Stimulated activated CD8-positive, alpha-beta memory T cell treated with anti-CD3 and anti-CD28 coated beads, Interleukin-15, amount 100 ng/mL, for 48 hours (primary cell): ENCODE measurements at places on chromosomes 13 and 19.

- DNase-seq = no peak
Measured at GRCh38 chr13:60755380-60756163, 358.6 kb downstream of the TDRD3 start.

DNA sequence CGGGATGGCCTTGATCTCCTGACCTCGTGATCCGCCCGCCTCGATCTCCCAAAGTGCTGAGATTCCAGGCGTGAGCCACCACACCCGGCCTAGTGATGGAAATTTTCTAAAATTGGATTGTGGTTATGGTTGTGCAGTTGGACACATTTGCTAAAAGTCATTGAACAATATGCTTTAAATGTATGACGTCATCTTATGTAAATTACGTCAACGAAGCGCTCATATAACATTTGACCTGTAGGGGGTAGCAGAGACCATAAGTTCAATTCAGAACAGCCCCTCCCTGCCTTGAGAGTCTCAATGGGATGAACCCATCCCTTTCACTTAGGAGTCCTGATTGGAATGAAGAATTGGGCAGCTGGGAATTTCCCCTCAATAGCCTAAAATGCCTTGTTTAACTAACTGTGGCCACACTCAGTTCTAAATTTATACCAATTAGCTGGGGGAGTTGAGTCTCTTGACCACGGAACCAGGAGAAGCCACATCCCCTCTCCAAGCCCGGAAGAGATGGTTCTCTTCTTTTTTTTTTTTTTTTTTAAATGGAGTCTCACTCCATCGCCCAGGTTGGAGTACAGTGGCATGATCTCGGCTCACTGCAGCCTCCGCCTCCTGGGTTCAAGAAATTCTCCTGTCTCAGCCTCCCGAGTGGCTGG lies 15.2 kb upstream of the TLE6 start:
- DNase-seq = no peak

DNA sequence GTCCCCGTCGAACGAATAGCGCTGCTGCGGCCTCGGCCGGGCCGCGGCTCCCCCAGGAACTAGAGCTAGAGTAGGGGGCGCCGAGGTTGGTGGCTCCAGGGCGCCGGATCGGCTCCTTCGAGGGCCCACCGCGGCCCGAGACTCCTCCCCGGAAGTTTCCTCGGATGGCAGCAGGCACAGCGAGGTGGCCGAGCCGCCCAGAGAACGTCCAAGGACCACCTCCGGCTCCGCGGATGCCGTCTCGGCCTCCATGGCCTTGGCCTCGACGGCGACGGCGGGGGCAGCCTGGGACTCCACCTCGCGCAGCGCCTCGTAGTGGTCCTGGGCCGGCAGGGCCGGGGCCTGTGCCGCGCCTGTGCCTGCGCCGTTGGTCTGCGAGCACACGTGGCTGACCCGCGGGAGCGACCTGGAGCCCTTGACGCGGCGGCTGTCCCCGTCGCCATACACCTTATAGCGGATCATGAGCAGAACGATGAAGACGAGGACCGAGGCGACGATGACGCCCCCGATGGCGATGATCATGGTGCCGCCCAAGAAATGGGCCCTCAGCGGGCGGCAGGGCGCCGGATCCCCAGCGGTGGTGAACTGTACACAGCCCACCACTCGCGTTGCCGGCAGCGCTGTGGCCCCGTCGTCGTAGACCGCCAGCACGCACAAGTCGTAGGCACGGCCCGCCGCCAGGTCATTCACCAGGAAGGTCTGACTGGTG lies 11.8 kb downstream of the IFNL1 start:
- no peak for DNase-seq

GRCh38 chr13:22495819-22496218 lies 685.0 kb upstream of the SGCG start:
- DNase-seq = no peak

DNA sequence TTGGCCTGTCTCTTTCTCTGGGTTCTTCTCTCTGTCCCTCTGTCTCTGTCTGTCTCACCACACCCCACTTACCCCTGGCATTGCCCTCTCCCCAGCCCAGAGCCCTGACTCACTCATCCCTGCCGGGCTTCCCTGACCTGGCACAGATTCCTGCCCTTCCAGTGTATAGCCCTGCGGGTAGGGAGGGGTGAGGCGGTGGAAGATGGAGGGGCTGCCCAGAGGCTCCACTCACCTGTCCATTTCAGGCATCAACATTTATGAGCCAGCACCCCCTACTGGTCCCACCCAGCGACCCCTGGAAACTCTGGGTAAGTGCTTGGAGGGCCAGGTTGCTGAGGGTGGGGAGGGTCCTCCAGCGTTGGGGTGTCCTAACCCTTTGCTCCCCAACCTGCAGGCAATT lies 1.0 kb downstream of the NCCRP1 start:
- no peak for DNase-seq

GRCh38 chr19:35044317-35045117 lies 3.0 kb downstream of the HPN start:
- DNase-seq = peak; percentile 23
